Epithelial cell of esophagus (primary cell): ENCODE measurements at places on chromosomes 12 and 14.
A peak's percentile ranks its signal among the peaks of the same experiment; 100 is the strongest.

- DNase-seq: peak; percentile 18
Measured at GRCh38 chr12:49187184-49187583, 1.7 kb downstream of the TUBA1A start.

DNA sequence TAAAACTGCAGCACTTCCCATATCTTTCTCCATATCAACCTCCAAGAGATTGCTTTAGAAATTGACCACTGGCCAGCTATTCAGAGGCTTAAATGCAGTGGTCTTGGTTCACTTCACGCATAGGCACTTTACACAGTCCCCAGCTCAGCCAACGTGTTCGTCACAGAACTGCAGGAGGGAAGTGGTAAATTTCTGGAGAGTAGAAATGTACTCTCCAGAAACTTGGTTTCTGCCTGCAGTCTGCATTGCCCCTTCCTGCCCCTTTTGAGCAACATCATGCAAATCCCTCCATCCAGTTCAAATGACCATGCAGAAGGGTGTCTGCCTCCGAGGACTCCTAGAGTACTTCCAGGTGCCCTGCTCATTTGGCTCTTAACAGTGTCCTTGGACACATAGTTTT lies 42.7 kb upstream of the NEDD1 start:
- no peak for DNase-seq

- DNase-seq: peak; percentile 99
Measured at GRCh38 chr14:24442240-24443052, at the start of gene SDR39U1. Gene SDR39U1 (minus strand): TSS chr14:24442776. CDS start chr14:24442769, 7 bp downstream.

DNA sequence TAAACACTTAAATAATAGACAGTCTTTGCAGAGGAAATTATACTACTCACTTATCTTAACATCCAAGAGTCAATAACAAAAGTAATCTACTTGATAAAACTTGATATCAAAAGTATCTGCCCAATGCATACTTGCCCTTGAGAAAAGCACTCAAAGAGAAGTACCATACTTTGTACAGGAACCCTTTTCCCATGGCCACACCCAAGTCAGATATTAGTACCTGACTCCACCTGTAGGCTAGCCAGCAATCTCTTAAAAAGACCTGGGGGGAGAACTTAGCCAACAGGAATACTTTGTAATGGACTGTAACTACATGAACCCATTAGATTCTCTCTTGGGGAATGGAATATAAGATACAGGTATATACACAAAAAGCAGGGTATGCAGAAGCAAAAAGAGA lies 99.6 kb upstream of the HECTD1 start:
- peak; percentile 27 for DNase-seq
